ENCODE measurements at places on chromosomes 4 and X. TPM values are rescaled to one million over a fixed set of nuclear protein-coding genes. Genes with fewer than 3 reads are reported as not detected.

ZNF157 gene
- 0.16 TPM for polyA plus RNA-seq

- no peak for DNase-seq
Observed at GRCh38 chrX:49233176-49233575, at the start of gene CACNA1F. CACNA1F (minus strand) TSS chrX:49233340; CDS start chrX:49233309, 31 bp downstream.

DNA sequence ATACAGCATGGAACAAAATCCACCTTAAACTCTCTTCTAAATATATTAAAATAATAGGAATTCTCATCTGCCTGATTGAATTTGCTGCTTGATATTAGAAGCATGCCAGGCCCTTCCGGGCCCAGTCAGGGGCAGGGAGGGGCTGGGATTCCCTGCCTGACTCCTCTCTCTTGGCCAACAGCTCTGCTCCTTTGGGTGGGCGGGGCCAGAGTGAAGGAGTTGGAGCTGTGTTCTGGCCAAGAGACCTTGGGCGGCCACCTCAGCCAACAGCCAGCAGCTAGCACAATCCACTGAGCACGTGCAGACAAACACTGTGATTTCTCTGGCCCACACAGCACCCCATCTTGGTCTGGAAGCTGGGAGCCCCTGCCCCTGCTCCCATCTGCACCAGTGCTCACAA, 140.3 kb downstream of the PJA1 start:
- DNase-seq = peak; percentile 79

GRCh38 chr4:164488114-164488513, 265.8 kb upstream of the SMIM31 start:
- DNase-seq = no peak

- no peak for DNase-seq
Observed at GRCh38 chr4:89284020-89284424, 23.6 kb downstream of the GPRIN3 start.

GRCh38 chrX:141662781-141663180, 35.8 kb downstream of the SPANXD start:
- DNase-seq = no peak

SULT1B1 gene
- 1.1 TPM for polyA plus RNA-seq

DNA sequence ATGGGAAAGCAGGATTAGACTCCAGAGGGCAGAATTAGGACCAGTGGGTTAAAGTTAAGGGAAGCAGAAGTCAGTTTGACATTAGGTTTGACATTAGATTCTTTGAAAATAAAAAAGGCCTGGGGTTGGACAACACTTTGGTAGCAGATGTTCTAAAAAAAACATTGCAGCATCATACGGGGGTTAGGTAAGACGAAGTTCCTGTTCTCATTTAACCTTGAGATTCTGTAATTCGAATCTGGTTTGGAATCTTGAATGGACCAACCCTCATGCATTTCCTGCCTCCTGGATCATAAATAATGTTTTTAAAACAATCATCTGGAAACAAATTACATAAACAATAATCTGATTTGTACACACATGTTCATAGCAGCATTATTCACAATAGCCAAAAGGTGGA, 181.0 kb downstream of the SHROOM3 start:
- no peak for DNase-seq

DNA sequence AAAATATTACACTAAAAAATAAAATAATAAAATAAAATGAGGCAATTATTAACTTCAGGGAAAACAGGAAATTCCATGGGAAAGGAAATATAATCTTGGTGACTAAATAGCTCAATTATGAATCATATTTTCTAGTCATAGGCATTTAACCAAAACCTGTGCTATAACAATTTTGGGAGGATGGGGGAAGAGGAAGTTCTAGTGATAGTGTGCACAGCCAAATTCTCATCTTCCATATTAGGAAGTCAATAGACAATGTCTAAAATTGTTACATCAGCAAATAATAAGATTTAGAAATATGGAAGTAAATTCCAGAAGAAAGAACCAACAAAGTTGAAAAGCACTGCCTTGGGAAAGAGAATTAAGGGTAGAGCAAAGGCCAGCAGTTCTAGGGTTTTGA, 2.8 kb downstream of the AWAT2 start:
- DNase-seq = no peak

- no peak for DNase-seq
Observed at GRCh38 chr4:43234626-43235415, 342.3 kb downstream of the GRXCR1 start.

PITX2 gene
- polyA plus RNA-seq = 0.12 TPM

CHRNA9 gene
- polyA plus RNA-seq = 0.11 TPM

DNA sequence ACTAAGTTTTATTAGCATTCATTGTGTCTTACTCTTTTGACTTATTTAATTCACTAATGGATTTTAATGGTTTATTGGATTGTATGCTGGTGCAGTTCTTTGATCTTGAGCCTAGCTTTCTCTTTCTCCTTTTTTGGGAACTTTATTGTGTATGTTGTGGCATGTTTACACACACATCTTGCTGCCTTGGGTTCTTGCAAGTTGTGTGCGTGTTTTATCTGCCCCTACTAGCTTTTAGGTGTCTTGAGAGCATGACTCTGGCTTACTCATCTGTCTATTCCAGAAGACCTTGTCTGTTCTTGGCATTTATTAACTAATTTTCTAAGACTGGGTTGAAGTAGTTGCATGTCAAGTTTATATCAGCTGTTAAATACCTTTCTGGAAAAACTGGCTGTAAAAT, 2.7 kb downstream of the TMEM165 start:
- no peak for DNase-seq

DNA sequence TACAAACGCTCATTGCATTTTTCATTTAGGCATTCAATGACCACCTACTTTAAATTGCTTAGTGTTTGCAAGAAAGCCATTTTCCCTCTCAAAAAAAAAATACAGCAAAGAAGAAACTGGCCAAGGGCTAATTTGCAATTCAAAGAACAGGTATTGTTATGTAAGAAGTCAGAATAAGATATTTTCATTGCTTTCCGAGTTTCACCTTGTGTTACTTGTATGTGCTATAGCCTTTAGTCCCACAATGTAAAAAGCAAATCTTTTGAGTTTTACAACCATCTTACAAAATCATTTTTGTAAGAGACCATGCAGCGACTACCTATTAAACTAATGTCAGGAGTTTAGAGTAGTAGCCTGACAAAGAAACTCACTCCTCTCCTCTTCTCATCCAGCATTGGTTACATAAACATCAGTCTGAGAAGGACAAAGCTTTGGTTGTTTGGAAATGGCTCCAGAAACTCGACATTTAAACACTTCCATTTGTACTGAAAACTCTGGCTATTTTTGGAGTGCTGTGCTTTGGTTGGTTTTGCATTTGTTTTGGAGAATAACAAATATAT, 15.3 kb downstream of the TENM3 start:
- no peak for DNase-seq

ADRA2C gene
- polyA plus RNA-seq = 9.9 TPM

CLDN24 gene
- polyA plus RNA-seq = not detected

DNA sequence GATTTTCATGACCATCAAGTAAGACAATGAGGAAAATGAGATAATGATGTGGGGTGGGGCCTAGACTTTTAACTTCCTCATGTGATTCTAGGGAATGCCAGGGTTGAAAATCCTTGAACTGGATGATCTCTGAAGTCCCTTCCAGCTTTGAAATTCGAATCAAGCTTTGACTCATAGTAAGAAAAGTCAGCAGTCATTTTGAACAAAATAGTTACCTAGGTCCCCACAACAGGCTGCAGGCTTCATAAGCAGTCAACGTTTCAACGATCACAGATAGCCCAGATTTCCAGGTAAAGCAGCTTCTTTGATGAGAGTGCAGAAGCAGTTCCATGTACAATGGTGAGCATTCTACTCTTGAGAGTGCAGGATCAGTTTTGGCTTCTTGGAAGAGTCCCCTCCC, 93.7 kb downstream of the GRIA3 start:
- DNase-seq = no peak

GRCh38 chr4:121706595-121707021, 9.8 kb upstream of the ANXA5 start:
- no peak for DNase-seq

- DNase-seq = no peak
Observed at GRCh38 chrX:15781961-15782699, 8.2 kb upstream of the ZRSR2 start.

AKAP14 gene
- polyA plus RNA-seq = not detected

All from spleen (tissue), 13 donors.